ENCODE measurements at places on chromosomes 6 and 20.

DNA sequence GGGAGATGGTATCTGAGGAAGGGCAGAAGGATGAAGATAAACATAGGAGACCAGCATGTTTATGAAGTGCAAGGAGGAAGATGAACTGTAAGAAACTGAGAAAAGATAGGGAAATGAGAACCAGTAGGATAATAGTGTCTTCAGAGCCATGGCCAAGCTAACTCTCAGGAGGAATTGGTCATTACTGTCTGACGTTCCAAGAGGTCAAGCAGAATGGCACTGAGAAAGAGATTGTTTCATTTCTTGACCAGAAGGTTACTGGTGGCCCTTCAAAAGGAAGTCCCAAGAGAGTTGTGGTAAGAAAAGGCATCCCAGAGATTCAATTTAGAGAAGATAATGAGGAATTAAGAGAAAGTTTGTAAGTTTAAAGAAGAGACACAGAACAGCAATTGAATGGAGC lies 47.5 kb downstream of the EYA4 start:
- no peak for DNase-seq

DNA sequence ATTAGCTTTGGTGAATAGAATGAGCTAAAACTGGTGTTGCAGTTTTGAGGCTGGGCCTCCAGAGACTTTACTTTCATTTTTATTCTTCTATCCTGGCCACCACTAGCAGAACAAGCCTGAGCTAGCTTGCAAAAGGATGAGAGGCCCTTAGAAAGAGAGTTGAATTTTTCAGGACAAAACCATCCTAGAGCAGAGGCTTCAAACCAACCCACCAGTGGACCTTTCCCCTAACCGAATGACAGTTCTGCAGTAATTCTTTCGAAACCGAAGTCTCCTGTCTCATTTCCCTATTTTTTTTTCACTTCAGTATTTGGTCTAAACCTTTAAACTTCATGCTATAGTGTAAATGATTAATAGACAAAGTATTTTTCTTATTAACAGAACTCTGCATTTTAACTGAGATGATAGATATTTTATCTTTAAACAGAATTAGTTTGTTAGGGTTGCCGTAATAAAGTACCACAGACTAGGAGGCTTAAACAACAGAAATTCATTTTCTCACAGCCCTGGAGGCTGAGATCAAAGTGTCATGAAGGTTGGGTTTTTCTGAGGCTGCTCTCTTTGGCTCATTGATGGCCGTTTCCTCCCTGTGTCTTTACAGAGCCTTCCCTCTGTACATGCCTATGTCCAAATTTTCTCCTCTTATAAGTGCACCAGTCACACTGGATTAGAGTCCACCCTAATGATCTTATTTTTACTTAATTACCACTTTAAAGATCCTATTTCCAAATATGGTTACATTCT lies 80.6 kb upstream of the PAK5 start:
- DNase-seq: no peak

DNA sequence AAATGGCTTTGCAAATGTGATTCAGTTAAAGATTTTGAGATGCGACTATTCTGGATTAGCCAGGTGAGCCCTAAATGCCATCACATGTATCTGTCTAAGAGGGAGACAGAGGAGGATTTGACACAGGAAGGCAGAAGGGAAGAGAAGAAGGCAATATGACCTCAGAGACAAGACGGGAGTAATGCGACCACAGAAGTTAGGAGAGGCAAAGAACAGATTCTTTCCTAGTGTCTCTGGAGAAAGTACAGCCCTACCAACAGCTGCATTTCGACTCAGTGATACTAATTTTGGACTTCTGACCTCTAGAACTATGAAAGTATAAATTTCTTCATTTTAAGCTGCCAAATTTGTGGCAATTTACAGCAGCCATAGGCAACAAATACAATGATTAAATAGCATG lies 24.2 kb upstream of the TPD52L1 start:
- no peak for DNase-seq

DNA sequence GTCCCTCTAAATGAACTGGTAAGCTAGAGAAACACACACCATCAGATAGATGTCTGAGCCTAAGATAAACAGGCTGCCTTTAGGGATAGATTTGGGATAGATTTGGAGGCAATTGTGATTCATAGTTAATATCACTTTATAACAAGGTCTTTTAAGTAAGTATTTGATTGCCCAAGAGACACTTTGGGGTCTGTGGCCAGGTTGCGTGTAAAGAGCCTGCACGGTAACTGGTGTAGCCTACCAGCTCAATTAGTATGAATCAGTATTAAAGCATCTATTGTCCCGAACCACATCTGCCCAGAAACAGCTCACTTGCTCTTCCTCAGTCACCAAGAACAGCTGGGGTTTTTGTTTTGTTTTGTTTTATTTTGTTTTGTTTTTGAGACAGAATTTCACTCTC lies 193.3 kb downstream of the SASH1 start:
- no peak for DNase-seq

GRCh38 chr6:170132011-170132521 lies 158.8 kb downstream of the DLL1 start:
- DNase-seq: no peak

DNA sequence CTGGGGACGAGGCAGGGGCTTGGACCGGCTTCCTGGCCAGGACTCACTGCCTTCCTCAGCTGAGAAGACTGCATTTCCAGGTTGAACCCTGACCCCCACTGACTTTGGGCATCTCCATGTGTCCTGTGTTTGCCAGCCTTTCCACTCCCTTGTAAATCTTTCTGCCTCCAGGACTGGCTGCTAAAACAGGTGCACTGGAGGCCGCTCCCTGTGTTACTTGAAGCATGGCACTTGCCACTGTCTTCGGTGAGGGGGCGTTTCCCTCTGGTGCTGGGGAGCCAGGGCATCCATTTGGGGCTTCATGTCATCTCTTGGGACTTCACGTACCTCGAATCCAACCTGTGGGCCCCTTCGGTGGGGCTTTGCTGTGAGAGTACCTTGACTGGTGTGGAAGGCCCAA lies 6.7 kb upstream of the RBM38 start:
- no peak for DNase-seq

DNA sequence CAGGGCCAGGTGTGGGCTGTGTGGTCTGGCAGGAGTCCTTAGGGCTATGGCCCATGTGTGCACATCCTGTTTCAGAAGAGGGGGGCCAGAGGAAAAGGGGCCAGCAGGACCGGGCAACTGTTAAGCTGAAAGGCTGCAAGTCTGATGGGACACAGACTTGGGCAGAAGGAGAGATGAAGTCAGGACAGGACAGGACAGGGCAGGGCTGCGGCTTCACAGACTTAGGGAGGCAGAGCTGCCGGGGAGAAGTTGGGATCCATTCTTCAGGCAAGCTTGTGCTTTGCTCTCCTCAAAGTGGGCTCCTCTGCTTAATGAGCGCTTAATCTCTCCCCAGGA lies 28.7 kb downstream of the MOCS1 start:
- no peak for DNase-seq

GRCh38 chr6:2354138-2354491 lies 108.7 kb upstream of the GMDS start:
- no peak for DNase-seq

- no peak for DNase-seq
These were observed 621.9 kb upstream of the CITED2 start for GRCh38 chr6:139996253-139996834.
